ENCODE measurements at places on chromosomes 6 and 20. TPM values are rescaled to one million over a fixed set of nuclear protein-coding genes. Genes with fewer than 3 reads are reported as not detected.

DNA sequence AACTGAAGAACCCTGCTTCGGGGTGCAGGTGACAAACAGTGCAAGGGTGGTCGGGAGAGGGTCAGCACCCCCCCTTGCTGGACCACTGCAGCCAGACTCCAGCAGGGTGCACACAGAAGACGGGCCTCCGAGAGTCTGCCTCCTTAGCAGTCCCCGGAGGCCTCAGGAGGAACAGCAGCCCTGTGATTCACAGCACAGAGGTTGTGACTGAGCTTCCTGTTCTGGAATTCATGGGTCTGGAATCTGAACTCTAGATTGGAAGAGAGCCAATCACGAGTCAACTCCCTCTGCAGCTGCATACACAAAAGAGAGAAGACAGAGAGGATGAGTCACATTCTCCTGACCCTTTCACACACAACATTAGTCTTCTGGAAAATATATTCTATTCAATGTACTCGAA lies 249.0 kb upstream of the OPRM1 start:
- DNase-seq = no peak

GRCh38 chr6:67881706-67882065 lies 753.4 kb upstream of the ADGRB3 start:
- no peak for DNase-seq

- DNase-seq = no peak
Observed at GRCh38 chr6:2190661-2191389, 54.6 kb downstream of the GMDS start.

- no peak for DNase-seq
Observed at GRCh38 chr6:170347975-170348374, 41.4 kb downstream of the FAM120B start.

- DNase-seq = no peak
Observed at GRCh38 chr20:22382742-22383141, 201.6 kb downstream of the FOXA2 start.

- DNase-seq = no peak
Observed at GRCh38 chr20:50425076-50425475, 85.1 kb upstream of the PTPN1 start.

GRCh38 chr20:32596681-32597252 lies 11.6 kb upstream of the NOL4L start:
- no peak for DNase-seq

- no peak for DNase-seq
Observed at GRCh38 chr6:27861861-27862260, 50.3 kb downstream of the OR2B2 start.

DNA sequence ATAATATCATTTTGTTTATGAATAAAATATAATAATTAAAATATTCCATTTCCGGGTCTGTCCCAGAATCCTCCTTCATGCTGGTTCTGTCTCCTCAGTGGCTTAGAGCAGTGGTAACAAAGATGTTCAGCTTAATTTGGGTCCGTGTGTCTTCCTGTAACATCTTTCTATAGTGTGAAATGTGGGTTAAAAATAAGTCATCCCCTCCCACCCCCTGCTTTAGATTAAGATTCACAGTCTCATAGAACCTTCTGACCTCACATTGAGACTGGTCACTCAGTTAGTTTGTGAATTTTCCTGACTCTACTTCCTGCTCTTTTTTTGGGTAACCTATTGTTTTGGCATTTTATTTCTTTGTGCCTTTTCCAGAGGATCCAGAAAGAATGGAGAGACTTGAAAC lies 55.2 kb downstream of the SLX4IP start:
- DNase-seq = no peak

Gene FLRT3
- total RNA-seq = not detected

Gene RFX6
- not detected for total RNA-seq

Gene HSPA1L
- total RNA-seq = 3.5 TPM

Gene TREM1
- not detected for total RNA-seq

All from CD8-positive, alpha-beta memory T cell (primary cell).